ENCODE measurements at places on chromosomes 5 and 9.

GRCh38 chr5:59491945-59492344 is 401.6 kb downstream of the PDE4D start:
- no peak for DNase-seq

GRCh38 chr9:75939536-75940111 is 49.2 kb downstream of the PCSK5 start:
- DNase-seq: no peak

DNA sequence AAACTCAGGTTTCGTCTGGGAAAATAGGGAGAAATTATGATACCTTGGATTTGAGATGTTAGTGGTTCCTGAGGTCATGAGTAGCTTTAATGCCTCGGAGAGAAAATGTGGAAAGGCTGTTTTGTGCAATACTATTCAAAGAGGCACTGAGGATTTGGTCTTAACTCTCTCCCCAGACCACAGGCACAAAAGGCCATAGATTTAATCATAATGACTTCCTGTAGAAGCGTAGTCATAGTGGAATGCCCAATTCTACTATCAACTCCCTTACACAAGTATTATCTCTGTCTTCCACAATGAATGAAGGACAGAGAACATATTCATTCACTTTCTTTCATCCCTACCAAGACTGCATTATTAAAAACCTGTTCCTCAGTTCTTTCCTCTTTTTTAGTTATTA is 153.0 kb upstream of the FTMT start:
- DNase-seq: no peak

DNA sequence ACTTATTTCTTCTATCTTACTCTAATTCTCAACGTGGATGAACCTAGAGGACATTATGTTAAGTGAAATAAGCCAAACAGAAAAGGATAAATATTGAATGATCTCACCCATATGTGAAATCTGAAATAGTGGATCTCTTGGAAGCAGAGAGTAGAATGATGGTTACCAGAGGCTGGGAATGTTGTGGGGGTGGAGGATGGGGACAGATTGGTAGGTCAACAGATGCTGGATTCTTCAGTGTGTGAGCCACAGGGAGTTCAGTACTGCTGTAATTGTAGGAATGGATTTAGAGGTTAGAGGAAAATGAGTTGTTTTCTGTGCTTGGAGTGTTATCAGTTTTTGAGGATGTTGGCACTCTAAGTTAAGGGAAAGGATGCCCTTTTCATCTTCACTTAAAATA is 190.6 kb downstream of the FBXL7 start:
- no peak for DNase-seq

GRCh38 chr5:133198511-133198910 is 146.7 kb downstream of the HSPA4 start:
- DNase-seq: no peak

GRCh38 chr5:14855366-14855765 is 16.2 kb downstream of the ANKH start:
- DNase-seq: no peak

GRCh38 chr5:176741561-176742211 is 68.7 kb upstream of the UNC5A start:
- no peak for DNase-seq

DNA sequence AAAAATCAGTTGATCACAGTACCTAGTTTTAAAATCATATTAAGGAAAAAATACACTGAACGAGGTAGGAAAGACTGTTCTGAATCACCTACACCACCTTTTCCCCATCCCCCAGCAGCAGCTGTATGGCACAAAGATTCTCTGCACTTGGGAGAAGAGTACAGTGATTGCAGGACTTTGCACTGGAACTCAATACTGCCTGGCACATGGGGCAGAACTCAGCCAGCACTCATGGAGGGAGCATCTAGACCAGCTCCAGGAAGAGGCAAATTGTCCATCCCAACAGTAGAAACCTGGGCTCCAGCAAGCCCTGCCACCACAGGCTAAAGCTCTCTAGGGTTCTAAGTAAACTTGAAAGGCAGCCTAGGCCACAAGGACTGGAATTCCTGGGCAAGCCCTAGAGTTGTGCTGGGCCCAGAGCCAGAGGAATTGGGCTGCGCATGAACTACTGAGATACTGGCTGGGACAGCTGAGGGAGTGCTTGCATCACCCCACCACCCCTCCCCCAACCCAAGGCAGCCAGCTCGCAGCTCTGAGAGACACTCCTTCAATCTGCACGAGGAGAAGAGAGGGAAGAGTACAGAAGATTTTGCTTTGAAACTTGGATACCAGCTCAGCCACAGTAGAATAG is 654.4 kb upstream of the CDH6 start:
- no peak for DNase-seq

DNA sequence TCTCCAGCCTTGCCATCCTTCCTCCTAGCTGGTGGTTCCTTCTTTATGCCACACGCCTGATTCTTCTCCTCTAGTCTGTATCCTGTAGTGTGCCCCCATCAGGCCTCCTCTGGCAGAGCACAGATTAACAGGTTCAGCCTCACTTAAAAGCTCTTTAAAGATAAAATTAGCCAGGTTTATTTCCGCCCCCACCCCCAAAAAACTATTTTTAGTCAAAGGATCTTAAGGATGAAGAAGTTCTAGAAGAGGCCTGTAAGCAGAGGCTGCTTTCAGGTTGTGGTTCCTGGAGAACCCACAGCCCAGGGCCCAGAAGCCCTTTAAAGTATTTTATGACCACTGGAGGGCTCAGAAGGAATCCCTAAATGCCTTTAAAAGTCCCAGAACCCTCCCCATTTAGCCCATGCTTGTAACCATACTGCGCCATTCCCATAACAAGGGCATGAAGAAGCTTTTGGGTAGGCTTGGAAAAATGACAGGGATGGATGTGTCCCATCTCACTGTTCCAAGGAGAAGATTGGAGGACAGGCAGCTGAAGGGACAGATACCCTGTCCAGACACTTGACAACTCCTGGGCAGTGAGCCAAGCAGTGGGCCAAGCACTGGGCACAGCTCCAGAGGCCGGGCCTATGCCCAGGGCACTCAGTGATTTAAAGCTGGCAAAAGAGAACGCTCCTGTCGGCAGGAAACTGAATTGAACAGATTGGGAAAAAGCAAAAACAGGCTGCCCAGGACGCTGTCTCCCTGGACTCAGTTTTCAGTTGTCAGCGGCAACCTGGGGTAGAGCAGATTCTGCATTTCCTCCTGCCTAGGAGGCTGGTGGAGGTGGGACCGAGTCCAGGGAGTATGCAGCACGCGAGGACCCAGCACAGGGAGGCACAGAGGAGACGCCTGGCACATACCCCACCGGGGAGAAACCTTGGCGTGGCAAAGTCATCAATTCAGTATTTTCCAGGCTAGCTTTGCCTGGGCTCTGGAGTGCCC is 106.3 kb upstream of the SSBP2 start:
- peak; percentile 22 for DNase-seq

DNA sequence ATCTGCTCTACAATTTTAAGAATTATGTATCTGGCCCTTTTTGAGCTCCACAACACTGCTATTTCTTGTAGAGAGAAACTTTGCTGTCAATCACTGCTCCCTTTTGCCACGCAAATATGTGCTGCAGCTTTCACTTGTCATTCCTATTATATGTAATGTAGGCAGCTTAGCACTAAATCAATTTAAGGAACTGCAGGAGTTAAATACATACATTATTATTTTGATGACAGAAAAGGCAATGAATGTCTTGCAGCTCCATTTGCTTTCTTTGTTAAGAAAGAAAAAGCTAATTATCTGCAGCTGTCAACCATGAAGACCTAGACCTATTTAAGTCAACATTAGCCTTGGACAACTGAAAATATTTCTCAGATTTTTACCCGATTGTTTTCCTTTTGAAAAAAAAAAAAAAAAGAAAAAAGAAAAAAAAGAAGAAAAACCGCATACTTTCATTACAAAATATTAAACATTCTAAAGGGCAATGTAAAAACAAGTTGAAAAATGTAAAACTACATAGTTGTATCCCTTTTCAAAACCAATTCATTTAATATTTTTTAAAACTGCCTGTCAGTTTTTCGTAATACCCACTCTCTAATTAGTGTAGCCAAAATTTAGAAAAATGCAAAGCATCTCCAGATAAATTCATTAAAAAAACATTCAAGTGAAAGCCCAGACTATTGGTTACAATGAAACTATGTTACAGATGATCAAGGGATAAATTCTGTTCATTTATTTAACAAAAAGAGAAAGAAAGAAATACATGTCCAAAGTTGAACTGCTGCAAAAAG is 57.2 kb downstream of the RFX3 start:
- DNase-seq: no peak

- no peak for DNase-seq
These were observed 78.0 kb downstream of the SH3GL2 start for GRCh38 chr9:17656889-17657288.

DNA sequence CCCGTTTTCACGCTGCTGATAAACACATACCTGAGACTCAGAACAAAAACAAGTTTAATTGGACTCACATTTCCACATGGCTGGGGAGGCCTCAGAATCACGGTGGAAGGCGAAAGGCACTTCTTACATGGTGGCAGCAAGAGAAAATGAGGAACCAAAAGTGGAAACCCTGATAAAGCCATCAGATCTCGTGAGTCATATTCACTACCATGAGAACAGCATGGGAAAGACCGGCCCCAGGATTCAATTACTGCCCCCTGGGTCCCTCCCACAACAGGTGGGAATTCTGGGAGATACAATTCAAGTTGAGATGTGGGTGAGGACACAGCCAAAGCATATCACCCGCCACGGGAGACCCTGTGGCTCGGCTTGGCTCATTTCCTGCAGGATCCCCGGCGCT is 20.2 kb downstream of the EXD3 start:
- DNase-seq: no peak

- no peak for DNase-seq
These were observed 39.6 kb upstream of the CLPTM1L start for GRCh38 chr5:1384521-1384920.
